ENCODE measurements at places on chromosomes 1 and 21. TPM values are rescaled to one million over a fixed set of nuclear protein-coding genes. Genes with fewer than 3 reads are reported as not detected.

HHIPL2 gene
- not detected for total RNA-seq

MMEL1 gene
- total RNA-seq = 0.25 TPM

SMIM12 gene
- total RNA-seq = 68.4 TPM

SPRR1B gene
- total RNA-seq = not detected

MRPS15 gene
- total RNA-seq = 120 TPM

ANGPTL3 gene
- not detected for total RNA-seq

ASPM gene
- total RNA-seq = 40.8 TPM

ATP1A2 gene
- total RNA-seq = not detected

ATPAF1 gene
- 31.9 TPM for total RNA-seq

OR2L8 gene
- not detected for total RNA-seq

GPR25 gene
- not detected for total RNA-seq

FCRL4 gene
- not detected for total RNA-seq

CTNNBIP1 gene
- total RNA-seq = 30.3 TPM

FCGR2B gene
- not detected for total RNA-seq

SPRR4 gene
- total RNA-seq = not detected

VASH2 gene
- total RNA-seq = under 0.01 TPM

APCS gene
- total RNA-seq = not detected

HSPG2 gene
- total RNA-seq = 873 TPM

ADAMTS5 gene
- total RNA-seq = 0.05 TPM

DCAF6 gene
- total RNA-seq = 40.3 TPM

LRRC39 gene
- total RNA-seq = 0.13 TPM

MLLT11 gene
- total RNA-seq = 6.6 TPM

TMPRSS15 gene
- not detected for total RNA-seq

CHIA gene
- total RNA-seq = not detected

DIRAS3 gene
- 0.49 TPM for total RNA-seq

ROR1 gene
- 2.8 TPM for total RNA-seq

ADGRB2 gene
- total RNA-seq = 0.40 TPM

MPZ gene
- total RNA-seq = 2.1 TPM

PAQR7 gene
- 5.0 TPM for total RNA-seq

LGR6 gene
- total RNA-seq = not detected

OR14K1 gene
- total RNA-seq = not detected

Data from mammary microvascular endothelial cell (primary cell).